Smooth muscle cell of the pulmonary artery (primary cell): ENCODE measurements at places on chromosomes 16 and 17. TPM values are rescaled to one million over a fixed set of nuclear protein-coding genes. Genes with fewer than 3 reads are reported as not detected.

Gene NPIPB8
- 0.13 and 0.52 TPM in 2 replicates for total RNA-seq

Gene COX6A2
- total RNA-seq, result not detected in 2 replicates

Gene ACE
- total RNA-seq, result 3.5 and 3.8 TPM in 2 replicates

Gene TBC1D3L
- total RNA-seq, result 2.7 and 8.2 TPM in 2 replicates

Gene RAB11FIP3
- total RNA-seq, result 31.0 and 38.4 TPM in 2 replicates

Gene TMEM238L
- total RNA-seq, result not detected in 2 replicates

Gene TRAPPC2L
- 29.0 and 55.4 TPM in 2 replicates for total RNA-seq

Gene C16orf96
- 0.07 TPM in 1 of 2 replicates, not detected in the other for total RNA-seq

Gene KLHL10
- total RNA-seq, result 0.20 and 0.26 TPM in 2 replicates

Gene KRT23
- not detected in 2 replicates for total RNA-seq

Gene HOXB2
- 7.5 and 12.0 TPM in 2 replicates for total RNA-seq

Gene RAB26
- 1.2 and 3.1 TPM in 2 replicates for total RNA-seq

Gene HID1
- total RNA-seq, result 2.2 and 2.3 TPM in 2 replicates

Gene PIRT
- total RNA-seq, result not detected in 2 replicates

Gene CDH8
- 0.10 and 0.13 TPM in 2 replicates for total RNA-seq

Gene GNGT2
- not detected in 2 replicates for total RNA-seq

Gene ARL6IP1
- 76.6 and 123 TPM in 2 replicates for total RNA-seq

Gene CA4
- total RNA-seq, result not detected in 2 replicates

Gene EVPL
- under 0.01 and 0.10 TPM in 2 replicates for total RNA-seq

Gene SHISA9
- 0.03 TPM in 1 of 2 replicates, not detected in the other for total RNA-seq

Gene TEKT1
- total RNA-seq, result not detected in 2 replicates

Gene PRCD
- 4.5 and 5.3 TPM in 2 replicates for total RNA-seq

Gene KCNJ2
- 2.9 and 5.2 TPM in 2 replicates for total RNA-seq

Gene KRT25
- total RNA-seq, result not detected in 2 replicates
